ENCODE measurements at places on chromosomes 3 and 15. TPM values are rescaled to one million over a fixed set of nuclear protein-coding genes. Genes with fewer than 3 reads are reported as not detected.

Gene RETNLB
- not detected for total RNA-seq

Gene PPP1R14D
- total RNA-seq: not detected

Gene GOLGA8T
- total RNA-seq: not detected

DNA sequence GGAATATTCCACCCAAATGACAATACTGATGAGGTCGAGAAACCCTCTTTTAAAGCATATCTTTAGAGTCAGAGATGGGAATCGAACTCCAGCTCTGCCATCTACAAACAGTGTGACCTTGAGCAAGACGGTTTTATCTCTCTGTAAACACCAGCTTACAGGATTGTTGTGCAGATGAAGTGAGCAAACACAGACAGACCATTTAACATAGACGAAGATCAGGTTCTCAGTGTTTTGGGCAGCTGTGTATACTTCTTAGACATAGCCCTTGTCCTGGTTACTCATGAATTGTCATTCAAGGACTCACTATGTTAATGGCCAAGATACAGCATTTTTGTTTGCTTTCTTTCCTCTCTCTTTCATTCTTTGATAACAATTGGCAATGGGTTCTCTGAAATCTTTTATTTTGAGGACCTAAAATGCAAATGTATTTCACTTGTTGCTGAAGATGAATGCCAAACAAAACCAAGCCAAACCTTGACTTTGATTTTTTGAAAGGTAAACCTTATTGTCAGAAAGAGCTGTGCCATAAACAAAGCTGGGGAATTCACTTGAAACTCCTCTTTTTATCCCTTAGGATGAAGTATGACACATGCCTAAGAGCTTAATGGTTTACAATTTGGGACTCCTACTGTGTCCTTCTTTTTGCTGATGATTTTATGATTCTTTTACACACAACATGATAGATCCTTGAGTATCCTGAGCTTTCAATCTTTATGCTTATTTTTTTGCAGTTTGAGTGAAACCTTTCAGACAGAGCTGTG, 250.0 kb upstream of the PDZRN3 start:
- no peak for DNase-seq

DNA sequence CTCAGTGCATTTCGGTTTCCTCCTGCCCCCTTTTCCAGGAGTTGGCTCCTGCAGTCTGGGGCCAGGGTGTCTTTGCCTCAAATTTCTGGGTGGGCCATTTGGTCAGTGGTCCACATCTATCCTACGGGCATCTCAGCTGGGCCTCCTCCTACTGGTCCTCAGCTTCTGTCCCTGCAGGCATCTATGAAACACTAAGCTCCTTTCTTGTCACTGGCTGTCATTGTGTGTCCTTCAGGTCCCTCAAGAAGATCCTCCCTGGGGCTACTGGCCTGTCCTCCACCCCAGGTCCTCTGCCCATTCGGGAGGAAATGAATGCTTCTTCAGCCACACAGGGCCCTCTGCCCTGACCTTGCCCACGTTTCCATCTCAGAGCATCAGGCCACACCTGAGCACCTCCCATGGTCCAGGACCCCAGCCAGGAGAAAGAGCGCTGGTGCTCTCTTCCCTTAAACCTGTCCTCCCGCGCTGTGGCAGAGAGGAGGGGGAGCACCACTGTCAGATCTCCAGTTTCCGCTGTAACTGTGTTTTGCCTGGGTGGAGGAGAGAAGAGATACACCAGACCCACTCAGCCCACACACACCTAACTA, 1.8 kb downstream of the PRR23E start:
- DNase-seq: no peak

DNA sequence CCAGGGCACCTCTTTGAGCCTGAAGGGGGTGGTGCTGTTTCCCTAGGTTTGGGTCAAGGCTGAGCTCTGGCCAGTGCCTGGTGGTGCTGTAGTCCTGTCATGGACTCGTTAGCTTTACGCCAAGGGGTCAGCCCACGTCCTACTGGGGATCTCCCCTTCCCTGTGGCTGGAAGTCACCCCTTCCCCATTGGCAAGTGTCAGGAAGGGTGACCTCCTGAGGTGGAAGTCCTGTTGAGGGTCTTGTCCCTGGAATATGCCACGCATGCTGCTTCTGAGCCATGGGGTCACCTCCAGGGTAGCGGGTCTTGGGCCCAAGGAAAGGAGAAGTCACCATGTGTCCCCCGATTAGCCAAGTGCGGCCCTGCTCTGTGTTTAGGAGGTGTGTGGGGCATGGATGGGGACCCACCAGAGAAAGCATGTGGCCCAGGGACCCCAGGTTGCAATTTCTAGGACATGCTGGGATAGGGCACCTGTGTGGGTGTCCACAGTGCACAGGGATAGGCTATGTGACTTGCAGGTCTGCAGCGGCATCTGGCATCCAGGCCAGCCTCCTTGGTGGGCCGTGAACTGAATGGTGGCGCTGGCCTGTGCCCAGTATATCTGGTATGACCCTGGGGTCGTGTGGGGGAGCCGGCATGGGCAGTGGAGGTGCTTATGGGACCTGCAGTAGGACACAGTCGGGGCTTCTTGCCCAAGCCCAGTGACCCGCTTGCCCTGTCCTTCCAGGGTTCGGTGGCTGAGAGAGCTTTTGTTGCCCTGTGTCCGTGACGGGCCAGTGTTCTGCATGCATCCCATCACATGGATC, 226.7 kb downstream of the SNRPN start:
- DNase-seq: no peak

- no peak for DNase-seq
Measured at GRCh38 chr15:58641660-58642059, 107.8 kb downstream of the ADAM10 start.

DNA sequence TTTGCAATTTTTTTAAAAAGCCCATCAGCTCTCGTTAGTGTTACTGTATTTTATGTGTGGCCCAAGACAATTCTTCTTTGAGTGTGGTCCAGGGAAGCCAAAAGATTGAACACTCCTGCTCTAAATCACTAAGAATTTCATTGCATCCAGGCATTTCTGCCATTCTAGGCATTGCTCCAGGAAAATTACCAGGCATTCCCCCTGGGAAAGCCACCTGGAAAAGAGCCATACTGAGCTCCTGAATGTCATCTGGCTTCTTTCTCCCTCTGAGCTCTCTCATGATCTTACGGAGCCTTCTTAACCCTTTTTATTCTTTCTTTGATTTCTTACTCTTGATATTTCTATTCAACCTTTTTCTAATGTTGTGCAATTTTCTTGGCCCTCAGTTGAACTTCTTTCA, 202.2 kb downstream of the DOCK3 start:
- DNase-seq: peak; percentile 76

- DNase-seq: no peak
Measured at GRCh38 chr3:104385421-104385820, 981.3 kb upstream of the ALCAM start.

GRCh38 chr3:162973428-162973917, 1476.9 kb downstream of the OTOL1 start:
- DNase-seq: no peak

GRCh38 chr3:195062866-195063540, 208.0 kb downstream of the XXYLT1 start:
- DNase-seq: no peak

GRCh38 chr15:75947092-75947491, 43.4 kb downstream of the FBXO22 start:
- DNase-seq: no peak

DNA sequence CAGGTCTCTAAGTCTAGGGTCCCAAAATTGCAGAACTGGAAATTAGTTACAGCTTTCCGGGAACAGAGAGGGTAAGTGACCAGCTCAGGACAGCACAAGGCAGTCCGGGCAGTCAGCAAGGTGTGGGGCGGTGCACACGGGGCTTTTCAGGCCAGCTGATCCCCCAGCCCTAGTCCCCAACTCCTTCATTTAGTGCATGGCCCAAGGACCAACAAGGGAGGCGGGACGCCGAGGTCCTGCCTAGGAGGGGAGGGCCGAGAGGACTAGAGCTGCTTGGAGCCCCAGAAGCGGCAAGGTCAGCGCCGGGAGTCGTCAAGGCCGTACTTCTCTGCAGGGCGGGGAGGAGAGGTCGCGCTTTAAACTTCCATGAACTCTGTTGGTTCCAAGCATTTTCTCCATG, 2.0 kb upstream of the PDE8A start:
- DNase-seq: no peak

- peak; percentile 96 for DNase-seq
Measured at GRCh38 chr15:31365655-31366127, 39.1 kb downstream of the KLF13 start.

DNA sequence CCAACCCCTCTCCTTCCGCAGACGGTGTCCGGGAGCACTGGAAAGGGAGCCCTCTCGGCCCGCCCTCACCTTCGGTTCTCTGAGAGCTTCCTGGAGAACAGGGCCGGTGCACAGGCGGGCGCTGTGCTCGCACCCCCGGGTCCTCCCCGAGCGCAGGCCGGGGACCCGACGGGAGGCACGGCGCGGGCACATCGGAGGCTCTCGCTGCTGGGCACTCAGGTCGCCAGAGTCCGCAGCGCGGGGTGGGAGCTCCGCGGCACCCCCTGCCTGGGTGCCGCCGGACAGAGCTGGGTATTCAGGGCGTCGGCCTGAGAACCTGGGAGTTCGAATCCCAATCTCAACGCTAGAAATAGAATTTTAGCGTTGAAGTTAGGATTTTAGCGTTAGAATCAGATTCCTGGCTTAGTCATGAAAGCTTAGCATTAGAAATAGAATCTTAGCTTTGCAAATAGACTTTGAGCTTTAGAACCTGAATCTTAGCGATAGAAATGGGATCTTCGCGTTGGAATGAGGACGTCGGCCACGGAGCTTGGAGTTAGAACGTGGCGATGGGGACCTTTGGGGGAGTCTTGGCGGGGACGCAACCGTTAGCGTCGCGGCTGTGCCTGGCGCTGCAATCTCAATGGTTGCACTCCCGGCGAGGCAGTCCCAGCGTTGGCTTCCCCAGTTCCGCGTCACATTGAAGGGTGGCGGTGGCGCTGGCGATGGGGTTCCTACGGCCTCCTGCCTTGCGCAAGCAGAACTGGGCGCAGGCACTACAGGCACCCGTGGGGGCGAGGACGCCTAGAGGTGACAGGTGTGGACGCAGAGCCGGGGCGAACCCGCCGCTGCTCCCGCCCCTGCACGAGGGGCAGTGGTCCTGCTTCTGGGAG, 549 bp downstream of the TRH start:
- DNase-seq: no peak

DNA sequence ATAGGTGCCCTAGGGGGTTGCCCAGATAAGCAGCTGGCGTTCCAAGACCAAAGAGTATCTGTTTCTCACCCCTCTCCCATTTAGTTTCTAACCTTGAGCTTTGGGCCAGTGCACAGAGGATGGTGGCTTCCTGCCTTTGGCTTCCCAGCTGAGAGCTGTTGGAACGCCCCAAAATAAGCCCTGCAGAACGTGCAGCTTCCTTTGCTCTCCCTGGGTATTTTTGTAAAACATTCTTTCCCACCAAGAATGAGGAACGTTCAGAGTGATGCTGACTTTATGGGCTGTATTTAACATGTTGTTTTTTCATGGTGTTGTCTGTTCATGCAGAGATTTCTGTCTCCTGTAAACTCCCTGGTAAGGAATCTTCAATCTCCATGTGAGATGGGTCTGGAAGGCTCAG, 63.8 kb downstream of the LPP start:
- DNase-seq: no peak

- DNase-seq: no peak
Measured at GRCh38 chr15:101452572-101452971, 36.9 kb downstream of the PCSK6 start.

All from G401 (cell line).